ENCODE measurements at places on chromosomes 16 and 17. TPM values are rescaled to one million over a fixed set of nuclear protein-coding genes. Genes with fewer than 3 reads are reported as not detected.

COX4I1 gene
- total RNA-seq, result 533 TPM

SDR42E2 gene
- total RNA-seq, result 1.5 TPM

TMEM220 gene
- total RNA-seq, result 0.81 TPM

SPN gene
- total RNA-seq, result 147 TPM

EME1 gene
- total RNA-seq, result 0.55 TPM

NPIPA3 gene
- 1.5 TPM for total RNA-seq

PMM2 gene
- total RNA-seq, result 40.6 TPM

CASKIN1 gene
- 0.05 TPM for total RNA-seq
